ENCODE measurements at places on chromosomes 3 and 15.

GRCh38 chr15:43762824-43763223 lies 13.9 kb downstream of the ELL3 start:
- DNase-seq = no peak

- no peak for DNase-seq
These were observed 832 bp downstream of the NR2E3 start for GRCh38 chr15:71811036-71811736.

GRCh38 chr15:34334672-34335071 lies 2.9 kb downstream of the SLC12A6 start:
- no peak for DNase-seq

- peak; percentile 79 for DNase-seq
These were observed 49.9 kb upstream of the SLC6A11 start for GRCh38 chr3:10766049-10766705.

- DNase-seq = no peak
These were observed 534.9 kb downstream of the MECOM start for GRCh38 chr3:169128579-169128978.

GRCh38 chr3:143445118-143445517 lies 325.5 kb downstream of the CHST2 start:
- DNase-seq = no peak

DNA sequence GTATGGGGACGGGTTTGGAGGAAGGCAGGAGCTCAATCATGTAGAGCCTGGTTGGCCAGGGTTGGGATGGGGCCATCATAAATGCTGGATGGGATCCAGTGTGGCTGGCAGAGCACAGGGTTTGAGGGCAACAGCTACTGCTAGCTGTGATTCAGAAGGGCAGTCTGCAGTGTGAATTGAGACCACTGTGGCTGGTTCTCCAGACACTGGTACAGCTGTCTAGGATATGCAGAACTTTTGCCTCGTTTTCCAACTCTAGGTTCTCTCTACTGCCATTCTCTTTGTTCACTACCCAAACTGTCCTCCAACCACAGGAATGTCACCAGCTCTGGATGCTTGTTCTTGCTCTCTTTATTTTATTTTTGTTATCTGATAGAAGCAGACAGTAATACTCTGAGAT lies 543.6 kb downstream of the AGBL1 start:
- DNase-seq = no peak

- DNase-seq = no peak
These were observed 168.3 kb upstream of the ADAMTS9 start for GRCh38 chr3:64856106-64856505.

GRCh38 chr3:112974178-112974517 lies 755 bp downstream of the CD200R1 start:
- DNase-seq = no peak

GRCh38 chr3:14614189-14614588 lies 37.4 kb upstream of the CCDC174 start:
- DNase-seq = no peak

DNA sequence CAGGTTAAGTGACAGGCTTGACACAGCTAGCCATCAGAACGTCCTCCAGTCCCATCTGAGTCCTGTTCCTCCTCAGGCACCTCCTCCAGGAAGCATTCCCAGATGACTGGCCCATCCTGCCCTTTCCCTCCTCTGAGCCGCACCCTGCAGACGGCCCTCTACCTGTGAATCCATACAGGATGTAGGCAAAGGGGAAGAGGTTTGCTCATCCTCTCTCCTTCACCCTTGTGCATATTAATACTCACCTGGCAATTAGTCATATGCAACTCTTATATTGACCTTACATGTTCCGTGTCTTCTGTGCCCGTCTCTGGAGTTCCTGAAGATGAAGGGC lies 61.9 kb downstream of the SMAD3 start:
- DNase-seq = no peak

GRCh38 chr15:33724321-33725036 lies 243.8 kb upstream of the CHRM5 start:
- no peak for DNase-seq

DNA sequence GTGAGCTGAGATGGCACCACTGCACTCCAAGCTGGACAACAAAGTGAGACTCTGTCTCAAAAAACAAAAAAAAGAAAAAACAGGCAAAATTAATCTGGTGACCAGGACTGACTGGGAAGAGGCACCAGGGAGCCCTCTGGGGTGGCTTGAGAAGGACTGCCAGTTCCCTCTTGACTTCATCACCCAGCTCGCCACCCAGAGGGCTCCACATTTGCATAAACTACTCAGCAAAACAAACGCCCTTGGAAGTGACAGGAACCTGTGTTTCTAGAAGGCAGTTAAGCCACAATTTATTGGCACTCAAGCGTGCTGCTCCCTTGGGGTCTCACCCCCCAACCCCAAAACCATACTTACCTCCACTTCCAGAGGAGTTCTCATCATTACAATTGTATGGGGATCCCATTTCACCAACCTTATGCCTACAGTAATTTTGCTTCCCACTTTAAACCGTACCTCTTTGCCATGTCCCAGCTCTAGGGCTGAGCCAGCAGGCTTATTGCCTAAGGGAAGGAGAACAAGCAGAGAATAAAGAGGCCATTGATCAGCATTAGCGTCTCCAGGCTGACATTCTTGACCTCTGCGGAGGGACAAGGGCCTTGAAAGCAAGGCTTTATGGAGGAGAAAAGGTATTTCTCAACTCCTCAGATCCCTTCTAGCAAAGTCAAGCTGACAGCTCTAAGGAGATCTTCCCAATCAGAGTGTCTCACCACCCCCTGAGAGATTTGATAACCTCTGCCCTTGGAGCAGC lies 357.4 kb downstream of the SHQ1 start:
- no peak for DNase-seq

GRCh38 chr3:14505001-14505802 lies 34.9 kb downstream of the GRIP2 start:
- DNase-seq = no peak

- DNase-seq = no peak
These were observed 3.1 kb upstream of the CACNA1D start for GRCh38 chr3:53491276-53491675.

DNA sequence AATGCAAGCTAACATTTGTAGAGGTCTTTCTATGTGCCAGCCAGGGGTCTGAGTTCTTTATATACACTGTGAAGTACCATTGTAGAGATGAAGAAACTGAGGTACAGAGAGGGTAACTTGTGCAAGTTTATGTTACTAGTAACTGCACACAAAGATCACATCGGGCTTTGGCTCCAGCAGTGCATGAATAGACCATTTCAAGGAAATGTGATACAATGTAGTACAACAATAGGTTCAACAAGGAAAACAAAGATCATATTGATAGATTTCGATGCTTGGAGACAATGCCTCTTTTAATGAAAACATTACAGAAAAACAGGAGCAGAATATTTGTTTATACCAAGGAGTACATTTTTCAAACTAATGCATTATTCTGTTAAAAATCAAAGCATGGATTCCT lies 115.3 kb downstream of the POLR2M start:
- no peak for DNase-seq

GRCh38 chr3:8538223-8538622 lies 36.6 kb downstream of the LMCD1 start:
- DNase-seq = no peak

DNA sequence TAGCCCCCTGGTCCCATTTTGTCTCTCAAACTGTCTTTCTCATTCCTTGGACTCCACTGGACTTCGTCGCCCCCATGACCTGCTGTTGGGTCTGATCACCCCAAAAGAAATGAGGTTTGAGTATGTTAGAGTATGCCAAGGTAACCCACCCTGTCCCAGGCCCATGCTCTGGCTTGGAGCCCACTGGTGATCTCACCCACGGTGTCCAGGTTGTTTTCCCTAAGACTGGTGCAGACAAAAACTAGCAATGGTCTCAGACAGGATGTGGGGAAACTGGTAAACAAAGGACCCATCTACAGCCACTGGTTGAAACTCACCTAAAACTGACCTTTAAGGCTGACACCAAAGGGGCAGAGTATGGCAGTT lies 38.9 kb downstream of the EFCAB12 start:
- DNase-seq = no peak

GRCh38 chr15:33768670-33769190 lies 199.6 kb upstream of the CHRM5 start:
- DNase-seq = no peak
